ENCODE measurements at places on chromosomes 4 and X.

GRCh38 chrX:131646106-131646505 is 102.2 kb downstream of the OR13H1 start:
- DNase-seq: no peak

DNA sequence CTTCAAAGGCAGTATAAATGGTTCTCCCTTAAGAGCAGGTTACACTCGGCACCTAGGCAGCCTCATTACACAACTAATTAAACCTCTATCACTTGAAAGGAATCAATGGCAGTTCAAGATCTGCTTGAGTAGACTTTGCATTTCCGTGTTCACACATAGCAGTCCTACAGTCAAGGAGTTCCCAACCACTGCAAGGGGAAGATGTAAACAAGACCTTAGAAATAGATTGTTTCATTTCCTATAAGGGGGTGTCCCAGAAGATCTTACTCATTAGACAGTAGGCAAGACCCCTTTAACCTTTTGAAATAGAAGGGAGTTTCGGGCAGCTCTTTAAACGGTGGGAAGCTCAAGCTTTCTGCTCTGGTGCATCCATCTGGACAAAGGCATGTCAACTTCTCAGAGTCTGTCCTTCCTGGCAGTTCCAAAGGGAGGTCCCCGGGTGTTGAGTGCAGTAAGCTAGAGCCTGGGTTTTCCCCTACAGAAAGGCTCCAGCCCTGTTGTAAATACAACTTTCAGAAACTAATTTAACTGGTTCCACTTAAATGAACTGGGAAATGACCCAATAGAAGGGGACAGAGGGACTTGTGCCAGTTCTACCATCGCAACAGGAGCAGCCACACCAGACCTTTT is 150.8 kb downstream of the RBMX2 start:
- DNase-seq: no peak

DNA sequence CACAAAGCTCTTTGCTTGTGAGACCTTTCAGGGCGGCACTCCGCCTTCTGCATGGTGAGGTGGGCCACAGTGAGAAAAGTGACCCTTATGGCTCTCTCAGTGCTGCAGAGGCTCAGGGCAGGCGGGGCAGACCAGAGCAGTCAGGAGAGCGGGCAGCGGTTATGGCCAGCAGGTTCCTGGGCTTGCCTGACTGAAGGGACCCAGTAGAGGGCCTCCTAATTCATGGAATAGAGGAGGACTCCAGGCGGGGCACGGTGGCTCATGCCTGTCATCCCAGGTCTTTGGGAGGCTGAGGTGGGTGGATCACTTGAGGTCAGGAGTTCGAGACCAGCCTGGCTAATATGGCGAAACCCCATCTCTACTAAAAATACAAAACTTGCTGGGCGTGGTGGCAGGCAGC is 91.4 kb downstream of the CLNK start:
- no peak for DNase-seq

- DNase-seq: no peak
Measured at GRCh38 chrX:5236749-5237148, 991.9 kb downstream of the NLGN4X start.

DNA sequence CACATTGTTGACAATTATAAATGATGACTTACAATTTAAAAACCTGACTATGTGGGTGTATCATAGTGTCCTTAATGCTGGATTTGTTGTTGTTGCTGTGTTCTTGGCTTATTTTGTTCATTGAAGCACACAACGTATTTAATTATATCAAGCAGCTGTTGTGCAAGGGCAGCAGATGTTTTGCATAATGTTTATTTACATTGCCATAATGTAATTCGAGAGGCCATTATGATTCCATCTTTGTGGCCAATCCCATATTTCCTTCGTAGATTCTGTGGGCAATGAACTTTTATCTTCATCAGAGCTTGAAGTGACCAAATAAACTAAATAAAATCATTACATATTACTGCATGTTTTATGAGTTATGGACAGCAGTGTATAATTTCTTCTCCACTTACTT is 422.6 kb upstream of the GALNTL6 start:
- peak; percentile 20 for DNase-seq

DNA sequence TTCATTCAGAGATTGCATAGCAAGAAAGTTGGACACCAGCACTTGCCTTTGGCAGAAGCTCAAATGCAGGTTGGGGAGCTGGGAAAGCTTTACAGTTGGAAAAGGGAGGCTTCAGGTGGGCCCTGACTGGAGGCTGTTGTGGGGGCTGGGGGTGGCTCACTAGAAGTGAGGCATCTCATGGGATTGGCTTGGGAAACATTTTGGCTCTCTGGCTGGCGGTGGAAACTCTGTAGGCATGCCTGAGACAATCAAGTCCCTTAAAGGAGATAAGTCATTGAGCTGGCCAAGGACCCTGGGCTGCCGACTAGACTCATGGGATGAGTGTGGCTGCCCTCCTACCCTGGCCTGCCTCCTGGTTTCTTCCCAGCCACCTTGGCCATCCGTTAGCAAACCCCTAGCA is 31.4 kb upstream of the STS start:
- no peak for DNase-seq

- no peak for DNase-seq
Measured at GRCh38 chr4:158667651-158668198, 4.0 kb downstream of the C4orf46 start.

DNA sequence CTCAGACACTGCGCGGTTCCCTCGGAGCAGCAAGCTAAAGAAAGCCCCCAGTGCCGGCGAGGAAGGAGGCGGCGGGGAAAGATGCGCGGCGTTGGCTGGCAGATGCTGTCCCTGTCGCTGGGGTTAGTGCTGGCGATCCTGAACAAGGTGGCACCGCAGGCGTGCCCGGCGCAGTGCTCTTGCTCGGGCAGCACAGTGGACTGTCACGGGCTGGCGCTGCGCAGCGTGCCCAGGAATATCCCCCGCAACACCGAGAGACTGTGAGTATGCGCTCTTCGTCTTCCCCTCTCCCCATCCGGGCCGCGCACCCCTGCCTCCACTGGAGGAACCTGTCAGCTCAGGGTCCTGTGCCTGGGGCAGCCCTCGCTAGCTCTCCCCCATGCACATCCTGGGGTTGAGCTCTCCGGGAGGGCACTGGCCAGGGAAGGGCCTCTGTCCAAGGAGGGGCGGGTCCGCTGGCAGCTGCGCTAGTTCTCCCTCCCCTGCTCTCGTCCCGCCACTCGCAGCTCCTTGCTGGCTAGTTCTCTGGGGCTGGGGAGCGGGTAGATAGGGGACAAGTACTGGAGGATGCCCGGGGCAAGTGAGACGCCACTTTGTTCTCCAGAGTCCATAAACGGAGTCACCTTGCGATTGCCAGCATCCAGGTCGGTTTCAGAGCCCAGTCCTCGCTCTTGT is 2.2 kb downstream of the SLIT2 start:
- DNase-seq: no peak

DNA sequence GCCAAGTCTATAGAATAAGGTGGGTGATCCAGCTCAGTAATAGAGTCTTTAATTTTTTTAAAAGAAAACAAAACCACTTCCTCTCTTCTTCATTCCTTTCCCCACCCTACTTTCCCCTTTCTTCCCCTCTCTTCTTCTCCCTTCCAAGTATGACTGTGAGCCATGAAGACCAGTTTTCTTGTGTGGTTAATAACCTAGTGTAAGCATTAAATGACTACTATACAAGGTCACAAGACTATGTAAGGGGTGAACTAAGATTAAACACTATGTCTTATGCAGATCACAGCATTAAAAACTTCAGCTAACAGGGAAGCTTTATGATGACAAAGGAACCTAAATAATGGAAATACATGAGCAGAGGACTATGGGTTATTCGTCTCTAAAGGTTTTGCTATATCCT is 135.4 kb downstream of the GUCY2F start:
- no peak for DNase-seq

GRCh38 chrX:40938423-40938822 is 146.8 kb upstream of the USP9X start:
- DNase-seq: no peak

GRCh38 chrX:119158226-119158625 is 30.6 kb upstream of the KIAA1210 start:
- no peak for DNase-seq

DNA sequence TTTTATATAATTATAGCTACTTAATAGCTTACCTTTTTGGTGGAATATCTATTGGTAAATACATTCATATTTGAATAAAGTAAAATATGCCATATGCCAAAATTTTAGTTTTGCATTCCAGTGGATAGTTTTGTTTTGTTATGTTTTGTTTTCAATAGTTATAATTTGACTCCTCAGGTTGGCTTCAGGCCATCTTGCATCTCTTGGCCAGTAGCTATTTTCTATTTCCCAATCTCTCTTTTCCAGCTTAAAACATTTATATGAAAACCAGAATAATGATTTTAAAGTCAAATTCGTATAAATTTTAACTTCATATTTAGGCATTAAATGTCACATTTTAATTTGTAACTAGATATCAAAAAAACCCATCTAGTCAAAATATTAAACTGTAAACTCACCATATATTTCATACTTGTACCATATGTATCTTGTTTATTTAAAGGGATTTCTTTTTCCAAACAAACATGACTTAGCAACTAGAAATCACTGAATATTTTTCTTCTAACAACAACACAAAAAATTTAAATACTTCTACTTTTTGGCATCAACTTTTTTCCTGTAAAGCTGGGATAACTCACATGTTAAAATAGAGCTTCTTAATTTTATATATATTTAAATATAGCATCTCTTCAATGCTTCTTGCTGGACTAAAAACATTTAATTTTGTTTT is 1209.6 kb downstream of the PCDH7 start:
- no peak for DNase-seq

DNA sequence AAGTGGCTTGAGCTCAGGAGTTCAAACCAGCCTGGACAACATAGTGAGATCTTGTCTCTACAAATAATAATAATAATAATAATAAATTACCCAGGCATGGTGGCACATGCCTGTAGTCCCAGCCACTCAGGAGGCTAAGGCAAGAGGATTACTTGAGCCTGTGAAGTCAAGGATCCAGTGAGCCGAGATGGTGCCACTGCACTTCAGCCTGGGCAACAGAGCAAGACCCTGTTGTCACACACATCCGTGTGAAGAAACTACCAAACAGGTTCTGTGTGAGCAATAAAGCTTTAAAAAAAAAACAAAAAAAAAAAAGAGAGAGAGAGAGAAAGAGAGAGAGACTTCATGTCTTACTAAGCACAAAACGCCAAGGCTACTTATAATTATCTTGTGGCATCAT is 42.5 kb downstream of the ANOS1 start:
- no peak for DNase-seq

GRCh38 chr4:128565565-128566186 is 243.8 kb upstream of the JADE1 start:
- DNase-seq: peak; percentile 47

GRCh38 chr4:159002950-159003349 is 99.9 kb upstream of the RAPGEF2 start:
- DNase-seq: no peak

DNA sequence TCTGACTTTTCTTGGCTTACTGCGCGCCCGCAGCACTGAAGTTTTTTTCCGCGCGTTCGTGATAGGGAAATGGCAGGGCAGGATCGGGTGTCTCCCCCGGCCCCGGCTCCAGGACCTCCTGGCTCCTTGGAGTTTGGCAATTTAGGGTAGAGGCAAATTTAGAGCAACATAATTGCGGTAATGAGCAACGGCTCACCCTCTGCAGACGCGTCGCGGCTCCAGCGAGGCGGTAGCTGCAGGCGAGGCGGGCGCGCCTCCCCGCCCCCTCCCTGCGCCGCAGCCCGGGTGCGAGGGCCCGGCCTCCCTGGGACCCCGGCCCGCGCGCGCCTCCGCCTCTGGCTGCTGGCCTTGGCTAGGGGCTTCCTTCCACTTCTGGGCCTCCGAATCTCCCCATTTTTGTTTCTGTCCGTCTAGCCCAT is 6.2 kb downstream of the MSX1 start:
- no peak for DNase-seq

DNA sequence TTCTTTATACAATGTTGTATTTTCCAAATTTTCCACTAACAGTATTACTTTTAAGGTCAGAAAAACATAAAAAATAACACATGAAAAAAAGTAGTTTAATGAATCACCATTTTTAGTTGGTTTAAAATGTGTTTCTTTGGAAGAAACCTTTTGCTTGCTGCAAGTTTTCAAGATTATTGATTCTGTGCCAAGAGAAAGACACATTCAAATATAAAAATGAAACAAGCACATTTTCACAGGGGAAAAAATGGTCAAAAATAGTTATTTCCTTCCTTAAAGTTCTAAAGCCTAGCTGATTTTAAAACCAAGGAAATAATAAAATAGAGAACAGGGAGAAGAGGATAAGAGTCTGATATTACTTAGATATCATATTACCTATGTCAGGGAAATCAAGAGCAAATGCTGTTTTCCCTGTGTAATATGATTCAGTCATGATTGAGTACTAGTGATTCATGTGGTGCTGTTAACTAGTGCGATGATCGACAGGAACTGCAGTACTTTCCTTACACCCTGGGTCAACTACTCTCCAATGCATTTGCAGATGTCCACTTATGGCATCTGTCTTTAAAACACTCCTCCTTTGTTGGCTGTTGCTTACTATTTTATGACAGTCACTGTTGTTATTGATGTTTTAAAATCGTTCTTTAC is 103.8 kb downstream of the CAMK2D start:
- DNase-seq: no peak

GRCh38 chrX:69104756-69105434 is 60.4 kb downstream of the PJA1 start:
- DNase-seq: no peak

GRCh38 chr4:52198294-52198693 is 147.2 kb downstream of the SPATA18 start:
- DNase-seq: peak; percentile 35

DNA sequence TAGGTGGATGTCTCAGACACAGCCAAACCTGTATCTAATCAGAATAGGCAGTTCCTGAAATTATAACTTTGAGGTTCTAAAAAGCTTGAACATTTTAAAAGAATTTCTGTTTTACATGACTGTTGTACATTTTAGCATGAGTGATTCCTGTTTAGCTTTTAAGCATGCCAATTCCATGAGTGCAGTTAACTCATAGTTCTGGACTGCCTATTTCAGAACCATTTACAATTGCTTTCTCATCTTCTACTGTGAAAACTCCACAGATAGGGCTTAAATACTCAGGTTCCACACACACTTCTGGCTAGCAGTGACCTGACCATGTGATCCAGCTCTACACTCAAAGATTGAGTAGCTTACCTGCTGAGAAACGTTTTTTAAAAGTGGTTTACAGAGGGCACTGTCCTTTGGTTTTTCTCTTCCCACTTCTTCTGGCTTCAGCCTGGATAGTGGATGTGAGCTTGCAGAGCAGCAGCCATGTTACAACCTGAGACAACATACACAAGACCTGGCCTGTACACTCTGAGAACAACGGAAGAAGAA is 280.8 kb downstream of the ANKRD50 start:
- DNase-seq: no peak

DNA sequence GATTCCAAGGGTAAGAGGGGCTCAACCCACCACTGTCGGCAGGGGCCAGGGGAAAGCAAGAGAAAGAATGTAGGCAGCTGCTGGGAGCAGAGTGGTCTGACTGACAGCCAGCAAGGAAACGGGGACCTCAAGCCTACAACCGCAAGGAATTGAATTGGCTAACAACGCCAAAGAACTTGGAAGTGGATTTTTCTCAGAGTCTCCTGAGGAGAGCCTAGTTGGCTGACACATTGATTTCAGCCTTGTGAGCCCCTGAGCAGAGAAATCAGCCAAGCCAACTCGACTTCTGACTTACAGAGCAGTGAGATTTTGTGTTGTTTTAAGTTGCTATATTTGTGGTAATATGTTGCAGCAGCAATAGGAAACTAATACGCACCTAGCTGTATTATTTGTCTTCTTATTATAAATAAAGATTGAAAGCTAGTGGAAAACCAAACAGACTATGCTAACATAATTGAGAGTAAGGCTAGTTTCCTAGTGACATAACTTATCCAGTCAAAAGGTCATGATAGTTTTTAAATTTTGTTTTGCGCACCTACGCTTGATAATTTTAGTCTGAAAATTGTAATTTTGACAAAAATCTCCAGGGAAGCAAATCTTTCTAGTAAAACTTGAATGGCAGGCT is 145.8 kb upstream of the HCCS start:
- no peak for DNase-seq

- DNase-seq: no peak
Measured at GRCh38 chrX:11462136-11462535, 168.9 kb downstream of the AMELX start.

All from renal cortex interstitium (tissue), 15 donors.